Cardiac fibroblast (primary cell): ENCODE measurements at places on chromosomes 11 and 22.
A peak's percentile ranks its signal among the peaks of the same experiment; 100 is the strongest.

GRCh38 chr11:113670831-113671215 is 35.3 kb downstream of the TMPRSS5 start:
- no peak for DNase-seq

DNA sequence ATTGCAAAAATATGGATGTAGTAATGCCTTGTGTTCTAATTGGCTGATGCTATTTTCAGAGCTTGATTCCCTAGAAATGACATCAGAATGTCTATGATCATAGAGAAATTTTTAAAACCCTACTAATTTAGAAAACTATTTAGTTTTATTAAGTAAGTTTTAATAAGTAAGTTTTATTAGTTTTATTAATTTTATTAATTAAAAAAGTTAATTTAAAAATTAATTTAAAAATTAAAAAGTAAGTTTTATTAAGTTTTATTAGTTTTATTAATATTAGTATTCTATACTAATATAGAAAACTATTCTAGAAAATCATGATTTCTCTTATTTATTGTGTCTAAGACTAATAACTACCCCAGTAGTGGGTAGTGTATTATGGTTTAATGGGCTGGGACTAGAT is 8.2 kb downstream of the HORMAD2 start:
- no peak for DNase-seq

GRCh38 chr11:133508468-133508867 is 23.8 kb downstream of the OPCML start:
- DNase-seq: no peak

DNA sequence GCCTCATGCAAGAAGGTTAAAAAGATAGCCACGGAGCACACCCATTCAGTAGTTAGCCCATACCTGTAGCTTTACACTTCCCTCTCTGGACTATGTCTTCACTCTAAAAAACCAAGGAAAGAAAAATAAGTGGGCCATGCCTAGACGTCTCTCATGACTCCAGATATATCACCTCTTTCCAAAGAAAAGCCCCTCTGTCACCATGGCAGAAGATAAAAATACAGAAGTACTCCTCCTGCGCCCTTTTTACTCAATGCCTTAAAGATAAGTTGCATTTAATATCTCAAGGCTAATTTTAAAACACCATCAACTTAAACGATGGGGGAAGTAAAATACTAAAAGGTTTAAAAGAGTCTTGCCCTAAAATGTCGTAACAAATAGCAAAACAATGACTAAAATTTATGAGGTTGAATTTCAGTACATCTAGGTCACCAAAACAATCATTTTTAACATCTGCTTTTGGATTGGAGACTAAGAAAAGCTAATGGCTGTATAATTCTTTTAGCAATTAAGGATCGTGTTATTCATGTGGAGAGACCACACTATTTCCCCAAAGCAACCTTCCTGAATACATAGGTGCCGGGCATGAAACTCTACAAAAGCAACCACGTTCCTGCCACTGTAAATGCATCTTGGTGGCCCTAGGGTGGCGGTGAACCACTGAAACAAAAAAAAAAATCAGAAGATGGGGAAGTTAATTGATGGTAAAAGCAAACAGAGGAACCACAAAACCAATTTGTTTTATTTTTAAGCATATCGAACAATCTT is 46.0 kb downstream of the CELF1 start:
- DNase-seq: no peak

- DNase-seq: no peak
Observed at GRCh38 chr11:125056931-125057692, 6.0 kb upstream of the SLC37A2 start.

GRCh38 chr11:765025-765801 is 12.1 kb downstream of the GATD1 start:
- peak; percentile 59 for DNase-seq

- DNase-seq: no peak
Observed at GRCh38 chr22:28172892-28173670, 254.0 kb upstream of the PITPNB start.

GRCh38 chr11:32005786-32006416 is 85.0 kb upstream of the RCN1 start:
- DNase-seq: no peak

GRCh38 chr11:105622016-105622415 is 12.1 kb downstream of the GRIA4 start:
- DNase-seq: no peak

DNA sequence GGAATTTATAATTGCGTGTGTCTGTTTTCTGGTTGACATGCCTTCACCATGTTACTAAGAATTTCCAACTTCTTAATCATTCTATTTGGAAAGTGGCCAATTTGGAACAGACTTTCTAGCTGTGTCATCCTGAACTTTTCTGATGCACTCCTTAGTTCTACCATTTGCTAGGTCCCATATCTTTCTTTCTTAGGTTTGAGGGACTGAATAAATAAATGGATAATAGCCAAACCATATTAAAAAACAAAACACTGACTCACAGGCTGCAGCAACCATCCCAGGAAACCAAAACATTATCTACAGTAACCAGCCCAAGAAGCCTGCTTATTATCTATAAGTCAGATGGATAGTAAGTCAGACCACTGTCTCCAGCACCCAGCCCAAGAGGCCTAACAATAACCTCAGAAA is 57.5 kb upstream of the PLET1 start:
- peak; percentile 93 for DNase-seq

DNA sequence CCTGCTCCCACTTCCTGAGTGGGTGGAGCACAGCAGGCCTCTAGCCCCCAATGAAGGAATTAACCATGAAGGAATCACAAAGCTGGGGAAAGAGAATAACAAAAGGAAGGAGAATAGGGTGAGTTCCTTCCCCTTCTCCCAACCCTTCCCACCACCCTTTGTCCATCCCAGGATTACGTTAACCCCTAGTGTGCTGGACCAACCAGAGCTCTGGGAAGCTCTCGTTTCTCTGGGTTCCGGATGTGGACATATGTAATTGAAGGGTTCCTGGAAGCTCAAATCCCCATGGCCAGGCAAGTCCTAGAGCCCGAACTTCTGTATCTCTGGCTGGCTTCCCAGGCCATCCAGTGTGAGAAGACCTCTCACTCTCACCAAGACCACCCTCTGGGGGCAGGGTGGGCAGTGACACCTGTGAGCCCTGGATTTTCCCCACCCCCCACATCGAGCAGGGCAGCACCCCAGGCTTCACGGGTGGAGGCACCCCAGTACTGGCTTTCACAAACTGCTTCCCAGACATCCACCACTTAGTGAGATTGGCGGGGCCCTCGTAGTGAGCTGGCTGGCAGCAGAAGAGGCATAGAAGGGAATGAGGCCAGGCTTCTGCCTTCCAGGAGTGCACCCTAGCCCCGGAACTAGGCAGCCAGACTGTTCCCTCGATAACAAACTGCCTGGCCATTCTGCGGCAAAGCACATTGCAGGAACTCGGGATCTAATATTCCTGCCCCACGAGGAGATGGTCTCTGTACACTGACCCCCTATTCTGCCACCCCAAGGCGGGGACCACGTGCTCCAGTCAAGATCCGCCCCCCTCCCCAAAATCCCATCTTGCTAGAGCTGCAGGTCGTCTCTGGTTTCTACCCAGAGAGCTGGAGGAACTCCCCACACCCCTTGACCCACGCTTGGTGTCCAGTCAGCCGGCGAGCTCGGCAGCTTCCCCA is 2.1 kb downstream of the NECTIN1 start:
- no peak for DNase-seq

DNA sequence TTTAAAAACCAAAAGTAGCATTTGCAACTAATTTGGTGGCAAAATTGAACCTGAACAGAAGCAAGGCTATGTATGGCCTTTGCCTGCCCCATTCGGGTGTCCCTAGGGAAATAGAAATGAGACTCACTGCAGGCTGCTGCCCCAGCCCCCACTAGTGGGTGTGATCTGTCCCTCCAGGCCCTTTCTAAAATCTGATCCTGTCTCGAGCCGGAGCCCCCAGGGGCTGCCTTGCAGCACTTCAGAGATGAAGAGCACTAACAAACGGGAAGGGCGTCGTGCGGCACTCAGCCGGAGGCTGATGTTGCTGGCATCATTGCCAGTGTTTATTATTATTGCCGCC is 43.2 kb downstream of the CD82 start:
- DNase-seq: no peak
